ENCODE measurements at places on chromosomes 6 and 20.

DNA sequence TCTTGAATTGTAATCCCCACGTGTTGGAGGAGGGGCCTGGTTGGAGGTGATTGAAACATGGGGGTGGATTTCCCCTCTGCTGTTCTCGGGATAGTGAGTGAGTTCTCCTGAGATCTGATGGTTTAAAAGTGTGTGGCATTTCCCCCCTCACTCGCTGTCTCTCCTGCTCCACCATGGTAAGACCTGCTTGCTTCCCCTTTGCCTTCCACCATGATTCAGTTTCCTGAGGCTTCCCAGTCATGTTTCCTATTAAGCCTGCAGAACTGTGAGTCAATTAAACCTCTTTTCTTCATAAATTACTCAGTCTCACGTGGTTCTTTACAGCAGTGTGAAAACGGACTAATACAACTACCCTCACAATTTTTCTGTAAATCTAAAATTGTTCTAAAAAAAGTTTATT, 26.8 kb upstream of the FAM184A start:
- no peak for DNase-seq

- DNase-seq: no peak
Measured at GRCh38 chr6:100803264-100804045, 77.7 kb downstream of the ASCC3 start.

DNA sequence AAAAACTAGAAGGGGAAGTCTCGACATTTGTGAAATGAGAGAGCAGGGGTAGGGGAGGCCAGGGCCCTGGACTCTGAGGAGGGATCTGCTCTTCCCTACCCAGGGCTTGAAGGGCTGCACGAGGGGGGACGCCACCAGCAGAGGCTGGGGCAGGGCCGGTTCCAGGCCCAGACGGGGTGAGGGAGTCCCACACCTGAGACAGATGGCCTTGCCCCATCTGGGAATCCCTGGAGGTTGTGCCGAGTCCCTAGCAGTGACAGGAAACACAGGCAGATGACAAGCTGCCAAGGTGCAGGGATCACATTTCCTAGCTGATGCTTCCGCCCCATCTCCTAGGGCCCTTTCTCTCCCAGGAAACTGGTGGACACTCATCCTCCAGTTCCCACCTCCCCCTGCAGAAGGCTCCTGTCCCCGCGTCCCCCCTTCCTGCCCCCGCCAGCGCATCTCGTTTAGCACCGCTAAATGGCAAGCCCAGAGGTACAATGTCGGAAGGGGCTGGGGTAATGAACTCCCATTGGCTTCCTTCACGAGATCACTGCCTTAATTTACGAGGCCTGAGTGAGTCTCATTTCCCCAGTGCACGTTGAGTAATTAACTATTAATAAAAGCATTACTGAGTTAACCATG, 35.2 kb upstream of the CDH22 start:
- DNase-seq: no peak

- DNase-seq: peak; percentile 87
Measured at GRCh38 chr6:42929821-42930360, 611 bp downstream of the CNPY3 start.

DNA sequence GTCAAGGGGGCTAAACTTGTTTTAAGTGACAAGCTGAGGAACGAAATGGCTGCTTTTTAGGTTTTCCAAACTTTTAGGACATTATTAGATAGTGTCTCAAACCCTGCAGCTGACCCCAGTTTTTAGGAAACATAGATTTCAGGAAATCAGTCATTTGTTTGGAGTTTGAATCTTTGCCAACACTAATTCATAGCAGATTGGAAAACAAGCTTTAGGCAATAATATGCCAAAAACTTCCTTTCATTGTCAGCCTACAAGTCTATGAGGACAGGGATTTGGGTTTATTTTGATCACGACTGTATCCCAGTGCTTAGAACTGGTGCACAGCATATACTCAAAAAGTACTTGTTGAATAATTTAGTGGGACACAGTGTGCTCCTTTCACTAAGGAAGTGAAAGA, 123.2 kb downstream of the TINAG start:
- DNase-seq: no peak

- no peak for DNase-seq
Measured at GRCh38 chr6:130647246-130647645, 180.0 kb upstream of the SMLR1 start.

DNA sequence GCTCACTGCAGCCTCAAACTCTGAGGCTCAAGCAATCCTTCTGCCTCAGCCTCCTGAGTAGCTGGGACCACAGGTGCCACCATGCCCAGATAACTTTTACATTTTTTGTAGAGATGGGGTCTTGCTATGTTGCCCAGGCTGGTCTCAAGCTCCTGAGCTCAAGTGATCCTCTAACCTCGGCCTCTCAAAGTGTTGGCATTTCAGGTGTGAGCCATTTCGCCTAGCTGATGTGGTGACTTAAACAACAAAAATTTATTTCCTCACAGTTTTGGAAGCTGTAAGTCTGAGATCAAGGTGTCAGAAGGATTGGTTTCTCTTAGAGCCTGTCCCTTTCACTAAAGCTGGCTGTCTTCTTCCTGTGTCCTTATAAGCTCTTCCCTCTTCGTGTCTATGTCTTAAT, 15.0 kb upstream of the JARID2 start:
- no peak for DNase-seq

DNA sequence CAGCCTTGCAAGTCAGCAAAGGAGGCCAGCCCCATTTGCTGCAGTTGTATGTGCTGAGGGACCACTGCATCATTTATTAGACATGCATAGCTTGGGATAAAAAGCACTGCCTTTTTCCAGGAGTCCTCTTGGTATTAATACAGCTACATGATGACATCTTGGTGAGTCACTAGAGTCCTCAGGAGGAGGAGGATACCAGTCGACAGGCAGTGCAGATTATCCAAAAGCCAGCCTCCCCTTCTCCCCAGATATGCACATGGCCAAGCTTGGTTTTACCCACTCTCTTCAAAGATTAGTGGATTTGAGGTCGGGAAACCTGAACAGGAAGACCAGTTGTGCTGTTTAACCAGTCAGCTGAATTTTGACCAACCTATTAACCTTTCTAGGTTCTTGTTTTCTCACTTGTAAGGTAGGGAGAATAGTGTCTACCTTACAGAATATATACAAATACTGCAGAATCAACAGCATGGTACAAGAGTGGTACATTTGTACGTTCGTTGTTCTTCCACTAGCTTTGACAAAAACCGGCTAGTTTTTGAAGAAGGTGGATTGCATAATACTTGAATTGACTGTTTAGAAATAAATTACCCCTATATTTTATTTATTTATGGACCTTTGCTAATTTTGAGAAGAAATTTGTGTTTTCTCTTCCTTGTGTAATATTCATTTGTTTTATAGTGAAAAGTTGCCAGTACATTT, 31.9 kb downstream of the VAPB start:
- no peak for DNase-seq

- no peak for DNase-seq
Measured at GRCh38 chr6:137378090-137378369, 116.2 kb downstream of the OLIG3 start.

DNA sequence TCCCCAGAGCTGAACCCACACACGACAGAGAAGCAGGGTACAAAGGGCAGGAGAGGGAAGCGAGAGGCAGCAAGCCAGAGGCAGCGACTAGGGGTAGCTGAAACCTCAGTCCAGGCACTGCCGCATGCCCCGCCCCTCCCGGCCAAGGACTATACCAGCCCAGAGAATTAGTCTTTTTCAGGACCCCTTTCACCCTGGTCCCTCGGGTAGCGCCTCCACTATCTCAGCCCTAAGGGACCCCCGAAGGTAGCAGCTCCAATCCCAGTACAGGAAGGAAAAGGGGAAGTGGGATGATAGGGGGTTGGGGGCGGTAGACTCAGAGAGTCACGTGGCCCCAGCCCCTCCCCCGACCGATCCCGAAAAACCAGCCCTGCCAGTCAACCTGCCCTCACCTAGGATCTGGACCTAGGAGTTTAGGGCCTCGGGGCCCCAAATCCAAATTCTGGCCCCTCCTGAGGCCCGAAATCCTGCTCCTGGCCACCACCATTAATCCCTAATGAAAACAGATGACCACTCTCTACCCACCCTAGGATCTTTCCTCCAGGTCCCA, 1.3 kb downstream of the RGL2 start:
- no peak for DNase-seq

GRCh38 chr6:109874621-109875020, 103.5 kb upstream of the GPR6 start:
- no peak for DNase-seq

GRCh38 chr20:62955519-62956386, 3.2 kb downstream of the SLC17A9 start:
- no peak for DNase-seq

- no peak for DNase-seq
Measured at GRCh38 chr6:135673501-135674309, 176.2 kb upstream of the AHI1 start.

- DNase-seq: no peak
Measured at GRCh38 chr6:137709424-137710236, 157.4 kb upstream of the TNFAIP3 start.

DNA sequence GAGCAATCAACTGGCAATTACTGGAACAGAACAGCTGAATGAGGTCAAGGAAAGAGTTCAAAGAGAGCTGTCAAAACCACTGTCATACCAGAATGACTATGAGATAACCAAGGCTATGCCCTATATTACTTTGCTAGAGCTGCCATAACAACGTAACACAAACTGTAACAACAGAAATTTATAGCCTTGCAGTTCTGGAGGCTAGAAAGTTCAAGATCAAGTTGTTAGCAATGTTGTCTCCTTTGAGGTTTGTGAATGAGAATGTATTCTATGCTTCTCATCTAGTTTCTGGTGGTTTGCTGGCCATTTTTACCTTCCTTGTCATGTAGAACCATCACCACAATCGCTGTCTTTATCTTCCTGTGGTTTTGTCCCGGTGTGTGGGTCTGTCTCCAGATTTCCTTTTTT, 1323.0 kb upstream of the GJE1 start:
- DNase-seq: no peak

GRCh38 chr20:43914311-43915210, at the start of gene TOX2:
TOX2 (plus strand) TSS chr20:43914852; CDS start chr20:43914892, 40 bp downstream.
- DNase-seq: peak; percentile 41

- DNase-seq: no peak
Measured at GRCh38 chr6:7254980-7255835, 57.8 kb downstream of the SSR1 start.

DNA sequence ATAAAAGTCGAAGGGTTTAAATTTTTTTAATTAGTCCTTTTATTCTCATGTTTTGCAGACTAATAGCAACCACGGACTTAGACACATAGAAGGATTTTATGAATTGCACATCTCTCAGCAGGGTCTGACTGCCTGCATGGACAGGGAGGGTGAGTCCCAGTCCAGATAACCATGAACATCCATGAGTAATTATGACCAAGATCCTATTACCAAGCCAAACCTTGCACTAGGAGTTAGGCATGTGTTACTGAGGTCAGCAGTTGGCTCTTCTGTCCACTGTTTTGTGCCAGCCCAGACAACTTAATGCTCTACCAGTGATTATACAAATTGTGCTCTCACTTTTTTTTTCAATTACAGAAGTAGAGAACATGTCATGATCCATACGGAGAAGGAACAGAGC, 211.2 kb downstream of the MAFB start:
- DNase-seq: no peak

DNA sequence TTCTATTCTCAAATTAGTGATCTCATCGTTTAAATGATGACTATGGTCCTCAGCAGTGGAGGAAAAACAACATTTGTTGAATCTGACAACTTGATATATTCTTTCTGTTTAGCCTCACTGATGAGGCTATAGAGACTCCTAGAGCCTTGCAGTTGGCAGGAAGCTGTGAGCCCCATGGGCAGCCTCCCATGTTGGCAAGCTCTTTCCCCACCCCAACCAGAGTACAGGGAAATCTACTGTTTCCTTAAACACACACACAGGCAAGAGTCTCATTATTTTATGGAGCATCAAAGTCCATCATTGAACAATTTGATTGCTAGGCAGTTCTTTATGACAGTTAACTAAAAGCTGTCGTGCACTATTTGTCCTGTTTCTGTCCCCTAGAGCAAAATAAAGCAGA, 498.2 kb upstream of the CITED2 start:
- DNase-seq: no peak

DNA sequence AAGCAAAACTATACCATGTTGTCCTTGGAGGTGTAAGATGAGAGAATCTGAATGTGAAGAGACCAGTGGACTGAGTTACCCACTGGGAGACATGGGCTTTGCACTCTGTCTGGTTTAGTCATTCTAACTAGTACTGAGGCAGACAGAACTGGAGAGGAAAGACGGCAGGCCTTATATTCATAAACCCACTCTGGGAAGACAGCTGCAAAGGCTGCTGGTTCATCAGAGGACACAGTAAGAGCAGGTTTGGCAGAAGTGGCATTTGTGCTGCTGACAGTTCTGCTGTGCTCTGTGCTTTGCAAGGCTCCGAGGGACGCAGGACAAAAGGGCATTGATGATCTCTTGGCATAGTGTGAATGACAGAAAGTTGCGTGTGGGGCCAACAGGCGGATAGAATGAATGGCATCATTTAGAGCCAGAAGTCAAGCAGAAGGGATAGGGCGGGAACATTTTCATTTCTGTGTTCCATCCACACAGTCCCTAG, 142.3 kb upstream of the TENT5A start:
- DNase-seq: no peak

DNA sequence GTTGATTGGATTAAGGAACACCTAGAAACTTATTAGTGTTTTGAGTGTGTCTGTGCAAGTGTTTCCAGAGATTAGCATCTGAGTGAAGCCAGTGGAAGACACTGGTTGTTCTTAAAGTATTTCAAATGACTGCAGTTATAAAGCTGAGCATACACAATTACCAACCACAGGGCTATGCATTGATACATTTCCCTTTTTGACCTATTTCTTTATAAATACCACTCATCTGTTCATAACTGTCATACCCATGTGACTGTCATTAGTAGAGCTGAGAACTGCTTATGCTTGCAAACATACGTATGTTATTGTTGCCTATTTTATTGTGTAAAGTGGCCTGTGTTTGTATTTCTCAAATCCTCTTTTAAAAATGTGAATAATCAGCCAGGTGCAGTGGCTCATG, 15.3 kb upstream of the ZC3H12D start:
- no peak for DNase-seq

DNA sequence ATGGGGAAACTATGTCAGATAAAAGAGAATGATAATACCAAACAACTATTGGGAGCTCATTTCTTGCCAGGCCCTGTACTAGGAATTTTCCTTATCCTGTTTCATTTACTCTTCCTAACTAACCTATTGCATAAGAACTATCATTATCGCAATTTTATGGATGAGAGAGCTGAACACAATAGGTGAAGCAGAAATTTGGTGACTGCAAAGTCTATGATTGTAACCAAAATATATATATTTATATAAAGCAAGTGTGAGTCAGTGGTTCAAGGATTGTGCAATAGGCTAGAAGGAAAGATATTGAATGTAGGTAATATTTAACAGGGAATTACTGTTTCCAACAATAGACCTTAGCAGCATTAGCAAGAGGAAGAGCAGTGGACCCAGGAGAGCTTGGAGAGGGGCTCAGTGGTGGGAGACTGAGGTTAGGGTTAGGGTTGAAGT, 181.1 kb upstream of the TENT5A start:
- DNase-seq: no peak

DNA sequence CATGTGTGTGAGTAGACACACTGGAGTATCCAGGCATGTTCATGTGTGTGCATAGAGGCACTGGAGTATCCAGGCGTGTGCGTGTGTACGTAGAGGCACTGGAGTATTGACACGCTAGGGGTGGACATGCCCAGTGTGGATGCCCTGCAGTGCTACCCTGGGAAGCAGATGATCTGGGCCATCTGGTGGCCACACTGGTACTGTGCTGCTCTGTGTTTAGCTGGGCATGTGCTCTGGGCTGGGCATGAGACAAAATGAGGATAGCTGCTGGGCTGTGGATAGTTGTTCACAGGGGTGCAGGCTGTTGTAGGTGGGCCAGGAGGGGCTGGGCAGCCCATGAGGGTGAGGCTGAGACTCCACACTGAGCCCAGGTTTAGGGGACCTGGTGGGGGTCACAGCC, 24.0 kb upstream of the NPBWR2 start:
- no peak for DNase-seq
